ENCODE measurements at places on chromosomes 11 and 22. TPM values are rescaled to one million over a fixed set of nuclear protein-coding genes. Genes with fewer than 3 reads are reported as not detected.

DNA sequence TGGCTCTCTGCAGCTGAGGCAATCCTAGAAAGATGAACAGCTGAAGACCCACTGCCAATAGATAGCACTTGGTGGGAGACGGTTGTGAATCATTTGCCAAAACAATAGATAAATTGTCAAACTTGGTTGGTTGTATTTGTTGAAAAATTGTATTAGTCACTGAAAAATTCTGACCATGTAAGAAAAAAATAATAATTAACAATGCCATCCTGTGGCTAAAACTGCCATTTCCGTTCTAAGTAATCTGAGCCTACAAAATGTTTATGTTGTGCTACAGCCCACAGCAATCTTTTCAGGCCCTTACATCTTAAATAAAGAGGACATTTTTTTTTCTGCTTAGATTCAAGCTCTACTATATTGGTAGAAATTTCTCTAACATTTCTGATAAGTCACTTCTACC, 103.2 kb upstream of the ANO3 start:
- no peak overlapping the region for H3K4me3 ChIP-seq
- DNase-seq, result no peak
- no peak overlapping the region for H3K27ac ChIP-seq
- no peaks in the 10 kb centered on the region for H3K4me1 ChIP-seq
- H3K27me3 ChIP-seq, result no peaks in the 10 kb centered on the region

DNA sequence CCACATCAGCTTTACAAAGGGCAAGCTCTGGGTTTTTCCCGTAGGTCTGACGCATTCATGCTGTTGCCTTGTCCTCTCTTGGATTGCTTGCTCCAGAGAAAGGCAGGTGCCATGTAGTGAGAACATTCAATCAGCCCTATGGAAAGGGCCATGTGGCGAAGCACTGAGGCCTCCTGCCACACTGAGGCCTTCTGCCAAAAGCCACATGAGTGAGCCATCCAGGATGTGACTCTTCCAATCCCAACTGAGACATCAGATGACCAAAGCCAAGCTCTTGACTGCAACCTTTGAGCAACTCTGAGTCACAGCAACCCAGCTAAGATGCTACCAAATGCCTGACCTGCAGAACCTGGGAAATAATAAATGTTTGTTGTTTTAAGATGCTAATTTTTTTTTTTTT, 9.0 kb upstream of the PANX3 start:
- H3K36me3 ChIP-seq, result no peaks in the 10 kb centered on the region
- H3K27me3 ChIP-seq, result no peaks in the 10 kb centered on the region
- H3K4me3 ChIP-seq, result no peak overlapping the region

- H3K4me3 ChIP-seq, result no peak overlapping the region
- H3K27me3 ChIP-seq, result peaks cover 10% of the 10 kb centered on the region
- no peak for DNase-seq
- H3K36me3 ChIP-seq, result no peaks in the 10 kb centered on the region
Measured at GRCh38 chr11:60957188-60957587, 5.2 kb upstream of the SLC15A3 start.

- no peak overlapping the region for H3K4me3 ChIP-seq
- H3K4me1 ChIP-seq, result no peaks in the 10 kb centered on the region
- no peak for DNase-seq
- no peaks in the 10 kb centered on the region for H3K27me3 ChIP-seq
Measured at GRCh38 chr11:36803084-36803483, 205.0 kb upstream of the RAG2 start.

DNA sequence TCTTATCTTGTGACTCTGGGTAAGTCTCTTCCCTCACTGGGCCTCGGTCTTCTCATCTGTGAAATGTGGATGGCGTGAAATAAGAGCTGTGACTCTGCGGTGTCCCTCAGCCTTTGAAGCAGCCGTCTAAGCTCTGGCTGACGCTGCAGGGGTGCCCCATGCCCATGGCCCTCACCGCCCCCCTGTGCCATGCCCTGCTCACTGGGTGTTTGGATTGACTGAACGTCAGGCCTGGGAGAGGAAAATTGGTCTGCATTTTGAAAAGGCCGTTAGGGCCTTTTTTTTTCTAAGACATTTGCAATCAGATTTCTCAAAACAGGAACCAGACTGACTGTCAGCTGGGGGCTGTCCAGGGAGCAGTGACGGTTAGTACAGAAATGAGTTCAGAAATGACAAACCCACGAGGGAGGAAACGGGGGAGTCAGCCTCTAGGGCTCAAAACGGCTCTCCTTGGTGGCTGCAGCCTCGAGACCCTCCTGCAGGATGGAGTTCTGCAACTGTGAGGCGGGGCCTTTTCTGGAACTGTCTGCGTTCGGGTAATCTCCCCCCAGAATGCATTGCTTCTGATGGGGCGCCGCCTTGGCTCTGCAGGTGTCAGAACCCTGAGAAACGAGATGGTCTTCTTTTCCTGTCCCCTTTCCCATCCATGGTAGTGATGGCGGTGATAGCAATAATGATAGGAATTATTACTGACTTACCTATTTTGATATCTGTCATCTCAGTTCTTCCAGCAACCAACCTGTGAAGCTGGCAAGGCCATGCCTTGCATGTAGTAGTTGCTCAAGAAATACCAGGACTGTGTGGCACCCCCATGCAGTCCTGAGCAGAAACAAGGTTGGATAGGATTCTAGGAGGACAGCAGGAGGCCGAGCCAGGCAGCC, 2.0 kb downstream of the GRK2 start:
- H3K4me3 ChIP-seq, result peak overlapping the region; percentile 92
- no peak overlapping the region for H3K27ac ChIP-seq
- peaks cover 21% of the 10 kb centered on the region for H3K4me1 ChIP-seq
- no peak for DNase-seq

The XKR3 gene
- not detected for total RNA-seq

The TNNT3 gene
- not detected for total RNA-seq

The MOGAT2 gene
- not detected for total RNA-seq

The LARGE1 gene
- 75.6 TPM for total RNA-seq
